ENCODE measurements at places on chromosomes 16 and 17.

- no peak for DNase-seq
Measured at GRCh38 chr16:2210386-2211365, at the start of gene BRICD5. BRICD5 (minus strand) TSS chr16:2210863; CDS start chr16:2210833, 30 bp downstream.

DNA sequence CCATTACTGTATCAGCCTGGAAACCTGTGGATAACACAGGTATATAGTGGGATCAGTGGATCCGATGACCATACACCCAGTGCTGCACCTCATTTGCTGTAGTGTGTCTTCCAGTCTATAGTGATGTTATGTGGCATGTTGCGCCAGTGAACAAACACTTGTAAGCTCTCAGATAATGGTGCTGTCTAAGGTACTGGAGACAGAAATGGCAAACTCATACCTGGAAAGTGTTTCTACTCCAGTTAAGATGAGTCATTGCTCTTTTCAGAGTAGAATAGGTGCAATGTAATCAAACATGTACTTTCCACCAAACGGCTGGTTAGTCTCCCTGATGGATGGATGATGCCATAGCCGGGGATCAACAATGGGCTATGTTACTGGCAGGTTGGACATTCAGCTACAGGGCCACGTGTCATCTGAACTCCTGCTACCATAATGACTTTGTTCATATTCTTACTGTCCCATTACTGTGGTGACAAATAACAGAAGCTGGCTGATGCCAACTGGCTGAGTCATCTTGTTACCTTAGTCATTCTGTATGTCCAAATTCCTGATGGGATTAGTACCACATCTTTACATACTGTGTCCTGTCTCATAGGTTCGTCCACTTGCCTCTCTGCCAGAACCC, 6.3 kb downstream of the CCL11 start:
- no peak for DNase-seq

GRCh38 chr17:61168506-61168905, 231.1 kb upstream of the TBX2 start:
- no peak for DNase-seq

GRCh38 chr16:64590513-64590912, 531.4 kb downstream of the CDH11 start:
- no peak for DNase-seq

DNA sequence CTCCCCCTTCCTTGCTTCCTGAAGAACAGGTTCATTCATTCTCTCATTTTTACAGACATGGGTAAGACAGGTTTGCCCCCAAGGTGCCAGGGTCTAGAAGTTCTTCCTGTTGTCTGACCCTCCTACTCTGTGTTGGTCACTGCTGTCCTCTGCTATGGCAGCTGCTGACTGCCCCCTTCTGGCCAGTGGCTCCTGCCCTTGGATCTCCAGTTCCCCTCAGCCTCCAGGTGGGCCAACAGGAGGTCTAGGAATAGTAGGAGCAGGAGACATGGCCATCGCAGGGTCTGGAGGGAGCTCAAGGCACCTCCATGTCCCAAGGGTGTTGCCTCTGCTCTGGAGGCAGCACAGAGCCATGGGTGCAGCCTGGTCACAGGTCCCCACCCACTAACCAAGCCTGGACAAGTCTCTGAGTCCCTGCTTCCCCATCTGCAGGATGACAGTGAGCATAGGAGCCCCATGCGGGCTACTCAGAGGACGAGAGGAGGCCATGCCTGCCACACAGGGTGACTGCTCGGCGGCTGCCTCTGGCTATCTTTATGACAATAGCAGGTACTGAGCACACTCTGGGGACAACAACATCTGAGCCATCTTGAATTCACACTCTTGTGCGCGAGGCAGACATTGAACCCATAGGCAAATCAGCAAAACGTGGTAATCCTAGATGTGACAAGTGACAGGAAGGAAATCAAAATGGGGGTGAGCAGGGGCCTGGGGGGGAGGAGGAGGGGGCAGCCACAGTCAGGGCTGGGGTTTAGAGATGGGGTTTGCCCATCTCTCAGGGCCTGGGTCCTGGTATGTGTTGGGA, 27.0 kb upstream of the NXPH3 start:
- DNase-seq, result no peak

DNA sequence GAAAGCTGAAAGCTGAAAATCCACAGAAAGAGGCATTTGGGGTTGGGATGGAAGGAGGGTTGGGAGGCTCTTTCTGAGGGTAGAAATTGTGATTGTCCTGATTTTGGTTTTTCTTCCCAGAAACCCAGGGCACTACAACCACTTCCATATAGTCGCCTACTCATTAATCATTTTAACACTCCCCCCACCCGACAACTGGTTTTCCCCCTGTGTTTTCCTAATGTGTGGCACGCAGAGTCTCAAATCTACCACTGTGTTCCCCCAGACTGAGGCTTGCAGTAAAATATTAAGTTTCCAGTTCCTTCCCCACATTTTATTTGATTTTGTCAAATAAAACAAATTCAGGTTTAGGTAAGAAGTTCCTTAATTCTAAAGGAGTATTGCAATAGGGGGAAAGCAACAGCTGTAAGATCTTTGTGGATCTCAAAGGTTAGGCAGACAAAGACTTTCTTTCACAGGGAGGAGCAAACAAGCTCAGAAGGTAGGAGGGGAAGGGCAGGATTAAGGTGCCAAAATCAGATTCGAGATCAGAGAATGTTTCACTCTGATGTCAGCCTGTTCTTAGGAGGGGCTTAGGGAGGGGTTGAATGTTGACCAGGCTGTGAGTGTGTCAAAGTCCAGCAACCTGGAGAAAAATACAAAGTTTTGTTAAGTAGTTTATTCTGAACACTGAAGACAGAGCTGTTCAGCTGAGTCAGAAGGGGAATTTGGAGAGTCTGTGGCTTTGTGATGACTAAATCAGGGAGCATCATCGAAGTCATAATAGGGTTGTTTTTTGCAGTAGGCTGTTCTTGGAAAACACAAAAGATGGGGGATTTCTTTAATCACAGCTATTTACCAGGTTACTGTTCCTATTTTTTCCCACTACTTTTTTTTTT, 3.6 kb downstream of the ZNF267 start:
- no peak for DNase-seq

DNA sequence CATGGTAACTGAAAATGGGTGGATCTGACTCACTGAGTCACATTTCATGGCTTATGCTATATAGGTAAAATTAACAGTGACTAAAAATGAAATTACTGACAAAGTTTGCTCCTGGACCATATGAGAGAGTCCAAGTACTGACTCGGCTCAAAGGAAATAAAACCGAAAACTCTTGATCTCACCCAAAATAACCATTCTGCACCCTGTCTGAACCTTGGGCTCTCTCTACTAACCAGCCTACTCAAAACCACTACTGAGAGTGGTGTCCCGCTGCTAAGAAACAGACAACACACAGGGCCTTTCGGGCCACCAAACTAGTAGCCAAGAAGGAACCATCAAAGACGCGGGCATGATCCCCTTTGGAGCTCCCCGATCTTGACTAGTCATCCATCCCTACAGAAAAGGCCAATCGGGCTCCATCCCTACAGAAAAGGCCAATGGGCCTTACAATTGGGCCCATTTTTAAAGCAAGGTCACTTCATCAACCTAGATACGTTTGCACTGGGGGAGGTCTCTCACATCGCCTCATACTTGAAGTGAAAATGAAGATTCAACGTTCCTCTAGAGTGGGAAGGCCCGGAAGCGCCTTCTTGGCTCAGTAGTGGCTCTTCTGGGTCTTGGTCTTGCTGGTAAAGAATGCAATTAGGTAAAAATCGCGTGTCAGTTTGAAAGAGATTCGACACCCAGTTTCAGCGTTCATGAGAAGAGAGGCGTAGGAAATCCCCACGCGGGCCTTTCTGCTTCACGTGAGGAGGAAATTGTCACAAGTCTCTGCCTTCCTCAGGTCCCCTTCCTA, 720 bp upstream of the ZPBP2 start:
- no peak for DNase-seq

DNA sequence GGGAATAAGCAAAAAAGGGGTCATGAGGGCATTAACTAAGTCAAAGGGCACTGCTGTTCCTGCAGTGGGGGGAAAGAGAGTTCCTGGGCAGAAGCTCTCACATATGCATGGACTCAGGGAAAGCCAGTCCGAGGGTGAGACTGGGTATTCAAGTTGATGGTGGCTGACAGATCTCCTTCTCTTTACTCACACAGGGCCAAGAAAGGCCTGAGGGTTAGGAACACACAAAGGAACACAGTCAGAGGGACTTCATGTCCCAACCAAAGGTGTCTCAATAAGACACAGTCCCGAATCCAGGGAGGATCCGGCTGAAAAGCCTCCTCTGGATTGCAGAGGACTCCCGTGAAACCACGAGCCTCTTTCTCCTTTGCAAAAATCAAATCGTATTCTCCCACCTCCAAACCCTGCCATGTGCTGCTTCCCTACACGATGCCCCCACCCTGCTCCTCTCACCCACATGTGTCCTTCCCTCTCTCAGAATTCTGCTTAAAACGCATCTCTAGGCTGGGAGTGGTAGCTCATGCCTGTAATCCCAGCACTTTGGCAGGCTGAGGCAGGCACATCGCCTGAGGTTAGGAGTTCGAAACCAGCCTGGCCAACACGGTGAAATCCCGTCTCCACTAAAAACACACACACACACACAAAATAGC, 23.6 kb downstream of the CUEDC1 start:
- DNase-seq, result no peak

GRCh38 chr16:1308036-1308976, 1.1 kb upstream of the UBE2I start:
- peak; percentile 79 for DNase-seq

DNA sequence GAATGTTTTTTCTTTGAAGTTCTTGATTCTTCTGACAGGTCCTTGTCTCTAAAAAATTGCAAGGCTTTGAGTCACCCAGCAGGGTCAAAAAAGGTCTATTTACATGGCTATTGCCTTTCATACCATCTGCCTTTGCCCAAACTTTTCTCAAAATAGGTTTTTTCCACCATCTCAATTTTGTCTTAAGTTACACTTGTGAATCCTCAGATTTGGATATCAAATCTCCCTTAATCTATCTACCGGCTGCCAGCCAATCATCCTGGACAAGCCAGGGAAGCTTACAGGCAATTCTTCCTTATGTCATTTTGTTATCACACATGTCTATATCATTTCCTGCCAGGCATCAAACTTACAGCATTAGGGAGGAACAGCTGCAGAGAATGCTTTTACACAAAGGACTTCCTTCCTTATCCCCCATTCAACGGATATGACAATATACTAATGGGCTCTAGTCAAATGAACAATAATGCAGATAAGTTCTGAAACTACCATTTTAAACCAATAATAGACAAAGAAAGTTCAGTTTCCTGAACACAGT, 104.1 kb upstream of the CORO6 start:
- DNase-seq, result peak; percentile 51

- no peak for DNase-seq
Measured at GRCh38 chr16:46688101-46688653, 801 bp downstream of the VPS35 start.
